ENCODE measurements at places on chromosomes 12 and 14.

DNA sequence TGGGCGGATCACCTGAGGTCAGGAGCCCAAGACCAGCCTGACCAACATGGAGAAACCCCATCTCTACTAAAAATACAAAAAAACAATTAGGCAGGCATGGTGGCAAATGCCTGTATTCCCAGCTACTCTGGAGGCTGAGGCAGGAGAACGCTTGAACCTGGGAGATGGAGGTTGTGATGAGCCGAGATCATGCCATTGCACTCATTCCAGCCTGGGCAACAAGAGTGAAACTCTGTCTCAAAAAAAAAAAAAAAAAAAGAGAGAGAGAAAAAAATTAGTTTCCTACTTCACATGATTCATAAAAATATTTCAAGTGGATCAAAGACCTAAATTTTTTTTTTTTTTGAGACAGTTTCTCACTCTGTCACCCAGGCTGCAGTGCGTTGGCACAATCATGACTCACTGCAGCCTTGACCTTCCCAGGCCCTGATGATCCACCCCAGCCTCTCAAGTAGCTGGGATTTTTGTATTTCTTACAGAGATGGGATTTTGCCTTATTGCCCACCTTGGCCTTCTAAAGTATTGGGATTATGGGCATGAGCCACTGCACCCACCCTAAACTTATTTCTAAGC, 24.9 kb downstream of the FCF1 start:
- peaks cover 39% of the 10 kb centered on the region for H3K36me3 ChIP-seq
- H3K4me1 ChIP-seq: no peaks in the 10 kb centered on the region
- H3K4me3 ChIP-seq: no peak overlapping the region

DNA sequence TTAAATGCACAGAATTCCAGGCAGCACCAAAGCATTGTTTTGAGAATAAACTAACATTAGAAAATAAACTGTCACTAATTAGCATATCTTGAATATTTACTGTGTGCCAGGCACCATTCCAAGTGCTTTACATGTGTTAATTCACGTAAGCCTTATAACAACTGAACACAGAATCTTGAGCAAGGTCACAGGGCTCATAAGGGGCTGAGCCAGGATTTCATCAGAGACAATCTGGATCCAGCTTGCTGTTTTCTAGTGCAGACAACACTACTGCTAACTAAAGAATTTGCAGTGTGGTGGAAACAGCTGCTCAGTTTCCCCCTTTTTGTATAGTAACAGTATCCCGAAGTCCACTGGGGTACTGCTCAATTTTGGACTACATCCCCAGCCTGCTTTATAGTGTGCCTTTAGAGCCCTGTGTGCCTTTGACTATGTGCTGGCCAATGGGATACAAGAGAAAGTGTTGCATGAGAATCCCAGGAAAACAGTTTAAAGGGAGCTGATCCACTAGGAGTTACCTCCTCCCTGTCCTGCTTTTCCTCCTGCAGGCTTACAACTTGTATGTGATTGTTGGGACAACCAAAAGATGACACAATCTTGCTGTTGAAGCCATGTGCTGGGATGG, 36.0 kb upstream of the RMST start:
- H3K4me3 ChIP-seq: no peak overlapping the region
- H3K27me3 ChIP-seq: peaks cover 10% of the 10 kb centered on the region
- DNase-seq: no peak
- H3K36me3 ChIP-seq: no peaks in the 10 kb centered on the region
- no peaks in the 10 kb centered on the region for H3K4me1 ChIP-seq
- no peak overlapping the region for H3K27ac ChIP-seq

DNA sequence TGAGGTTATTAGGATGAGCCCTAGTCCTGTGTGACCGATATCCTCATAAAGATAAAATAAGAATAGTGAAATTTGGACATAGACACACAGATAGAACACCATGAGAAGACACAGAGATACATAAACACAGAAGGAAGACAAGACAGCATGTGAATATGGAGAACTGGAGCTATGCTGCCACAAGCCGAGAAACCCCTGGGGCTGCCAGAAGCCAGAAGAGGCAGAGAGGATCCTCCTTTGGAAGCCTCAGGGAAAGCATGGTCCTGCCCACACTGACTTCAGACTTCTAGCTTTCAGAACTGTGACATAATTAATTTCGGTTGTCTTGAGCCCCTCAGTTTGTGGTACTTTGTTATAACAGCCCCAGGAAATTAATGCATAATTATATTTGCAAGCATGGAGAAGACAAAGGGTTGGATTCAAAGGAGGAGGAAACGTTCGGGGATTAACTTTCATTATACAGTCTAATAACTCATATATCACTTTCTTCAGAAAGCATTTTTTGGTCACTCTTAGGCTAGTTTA, 1501.8 kb upstream of the FLRT2 start:
- DNase-seq: no peak
- peaks cover 1% of the 10 kb centered on the region for H3K36me3 ChIP-seq
- H3K4me3 ChIP-seq: no peak overlapping the region
- no peak overlapping the region for H3K27ac ChIP-seq

- no peak overlapping the region for H3K27ac ChIP-seq
- no peak for DNase-seq
- no peaks in the 10 kb centered on the region for H3K36me3 ChIP-seq
- no peak overlapping the region for H3K4me3 ChIP-seq
- peaks cover 41% of the 10 kb centered on the region for H3K27me3 ChIP-seq
- no peaks in the 10 kb centered on the region for H3K4me1 ChIP-seq
These were observed 33.7 kb downstream of the CPM start for GRCh38 chr12:68899251-68899771.

GRCh38 chr12:112656141-112656540, 135.4 kb upstream of the RPH3A start:
- H3K36me3 ChIP-seq: no peaks in the 10 kb centered on the region
- H3K4me1 ChIP-seq: no peaks in the 10 kb centered on the region
- no peak for DNase-seq
- no peak overlapping the region for H3K4me3 ChIP-seq
- no peak overlapping the region for H3K27ac ChIP-seq

GRCh38 chr12:8449355-8449859, 6.4 kb upstream of the CLEC6A start:
- no peaks in the 10 kb centered on the region for H3K36me3 ChIP-seq
- H3K27me3 ChIP-seq: peaks cover 14% of the 10 kb centered on the region
- no peak overlapping the region for H3K4me3 ChIP-seq
- DNase-seq: no peak
- H3K4me1 ChIP-seq: no peaks in the 10 kb centered on the region

- no peaks in the 10 kb centered on the region for H3K27me3 ChIP-seq
- no peaks in the 10 kb centered on the region for H3K36me3 ChIP-seq
- DNase-seq: no peak
- H3K4me3 ChIP-seq: no peak overlapping the region
These were observed 397.4 kb downstream of the ADAMTS20 start for GRCh38 chr12:43154498-43155045.

- peaks cover 11% of the 10 kb centered on the region for H3K27me3 ChIP-seq
- H3K4me3 ChIP-seq: no peak overlapping the region
- no peaks in the 10 kb centered on the region for H3K4me1 ChIP-seq
- no peak for DNase-seq
- no peak overlapping the region for H3K27ac ChIP-seq
- no peaks in the 10 kb centered on the region for H3K36me3 ChIP-seq
These were observed 27.1 kb upstream of the COL2A1 start for GRCh38 chr12:48031135-48031960.

GRCh38 chr12:126196263-126196662, 1131.0 kb downstream of the AACS start:
- H3K4me3 ChIP-seq: no peak overlapping the region
- H3K36me3 ChIP-seq: no peaks in the 10 kb centered on the region
- H3K27me3 ChIP-seq: no peaks in the 10 kb centered on the region
- no peak overlapping the region for H3K27ac ChIP-seq
- DNase-seq: no peak

DNA sequence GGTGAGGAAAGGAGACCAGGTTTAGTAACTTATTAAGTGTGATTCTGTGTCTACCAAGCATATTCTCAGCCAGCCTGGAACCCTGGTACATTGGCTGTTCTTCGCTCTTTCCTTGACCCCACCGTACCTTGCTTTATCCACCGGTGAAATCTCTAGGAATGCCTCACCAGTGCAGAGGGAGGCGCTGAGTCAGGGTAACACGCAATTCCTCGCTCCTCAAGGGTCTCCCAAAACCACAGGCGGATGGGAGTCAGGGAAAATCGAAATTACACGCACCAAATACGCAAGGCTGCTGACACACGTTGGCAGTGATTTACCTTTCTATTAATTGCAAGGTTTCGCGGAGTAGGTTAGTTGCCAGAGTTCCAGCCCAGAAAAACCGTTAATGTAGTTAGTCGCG, 845 bp downstream of the L3HYPDH start:
- H3K4me3 ChIP-seq: peak overlapping the region; percentile 88
- H3K4me1 ChIP-seq: peaks cover 43% of the 10 kb centered on the region
- no peak for DNase-seq
- H3K27ac ChIP-seq: peak overlapping the region; percentile 41

DNA sequence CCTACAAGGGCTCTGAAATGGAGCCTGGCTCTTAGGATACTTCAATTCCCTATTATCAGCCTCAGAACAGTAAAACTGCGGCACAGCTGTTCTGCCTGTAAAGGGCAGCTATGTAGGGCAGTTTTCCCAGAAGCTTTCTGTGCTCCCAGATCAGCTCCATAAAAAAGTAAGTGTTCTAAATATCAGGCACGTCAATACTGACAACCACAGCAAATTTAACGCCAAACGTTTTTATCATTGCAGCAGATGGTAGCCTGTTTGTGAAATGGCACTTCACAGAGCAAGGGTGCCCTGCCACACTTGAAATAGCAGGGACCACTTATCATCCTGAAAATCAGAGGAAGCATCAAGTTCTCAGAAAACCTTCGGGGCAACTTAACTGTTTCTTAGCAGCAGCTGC, 54.8 kb upstream of the PTHLH start:
- no peaks in the 10 kb centered on the region for H3K4me1 ChIP-seq
- H3K27ac ChIP-seq: no peak overlapping the region
- no peaks in the 10 kb centered on the region for H3K36me3 ChIP-seq
- H3K4me3 ChIP-seq: no peak overlapping the region
- no peak for DNase-seq
- peaks cover 30% of the 10 kb centered on the region for H3K27me3 ChIP-seq

DNA sequence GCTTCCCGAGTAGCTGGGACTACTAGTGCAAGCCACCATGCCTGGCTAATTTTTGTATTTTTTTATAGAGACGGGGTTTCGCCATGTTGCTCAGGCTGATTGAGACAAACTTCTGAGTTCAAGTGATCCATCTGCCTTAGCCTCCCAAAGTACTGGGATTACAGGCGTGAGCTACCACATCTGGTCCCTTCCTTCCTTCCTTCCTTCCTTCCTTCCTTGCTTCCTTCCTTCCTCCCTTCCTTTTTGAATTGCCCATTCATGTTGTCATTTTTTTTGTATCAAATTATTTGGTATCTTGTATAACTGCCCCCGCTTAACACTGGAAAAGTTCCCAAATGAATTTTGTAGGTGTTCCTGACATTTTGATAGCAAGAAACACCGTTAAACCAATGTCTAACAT, 11.7 kb downstream of the RAD9B start:
- no peak overlapping the region for H3K27ac ChIP-seq
- H3K4me1 ChIP-seq: no peaks in the 10 kb centered on the region
- H3K36me3 ChIP-seq: no peaks in the 10 kb centered on the region
- no peak for DNase-seq
- no peak overlapping the region for H3K4me3 ChIP-seq

DNA sequence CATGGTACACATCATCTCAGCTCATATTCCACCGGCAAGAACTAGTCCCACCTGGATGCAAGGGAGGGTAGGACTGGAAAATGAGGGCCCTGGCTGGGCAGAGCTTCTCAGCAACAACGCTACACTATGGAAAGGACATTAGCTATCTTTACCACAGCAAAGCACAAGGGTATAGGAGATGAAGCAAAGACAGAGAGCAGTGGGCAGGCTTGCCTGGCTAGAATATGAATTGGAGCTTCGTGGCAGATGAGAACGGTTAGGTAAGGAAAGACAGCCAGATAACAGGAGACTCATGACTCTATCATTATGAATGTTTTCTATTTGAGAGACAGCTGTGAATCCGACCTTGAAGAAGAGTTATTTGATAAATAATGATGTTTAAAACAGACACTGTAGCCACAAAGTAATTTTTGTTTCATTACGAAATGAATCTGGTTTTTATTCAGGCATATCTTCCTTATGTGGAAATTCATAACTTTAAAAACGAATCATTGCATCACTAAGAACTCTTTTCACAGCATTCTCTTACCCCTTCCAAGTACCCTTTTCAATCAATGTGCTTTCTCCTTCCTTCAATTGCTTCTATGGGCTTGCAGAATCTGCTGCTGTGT, 59.1 kb upstream of the PCED1B start:
- peaks cover 53% of the 10 kb centered on the region for H3K27me3 ChIP-seq
- H3K4me1 ChIP-seq: no peaks in the 10 kb centered on the region
- H3K36me3 ChIP-seq: no peaks in the 10 kb centered on the region
- no peak overlapping the region for H3K27ac ChIP-seq

DNA sequence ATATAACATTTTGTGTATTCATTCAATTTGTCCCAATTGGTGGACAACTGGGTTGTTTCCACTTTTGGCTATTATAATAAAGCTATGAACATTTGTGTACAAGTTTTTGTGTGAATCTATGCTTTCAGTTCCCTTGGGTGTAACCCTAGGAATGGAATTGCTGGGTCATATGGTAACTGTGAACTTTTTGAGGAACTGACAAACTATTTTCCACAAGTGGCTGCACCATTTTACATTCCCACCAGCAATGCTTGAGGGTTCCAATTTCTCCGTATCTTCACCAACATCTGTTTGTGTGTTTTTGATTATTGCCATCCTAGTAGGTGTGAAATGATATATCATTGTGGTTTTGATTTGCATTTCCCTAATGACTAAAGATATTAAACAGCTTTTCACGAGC, 13.0 kb downstream of the LPCAT3 start:
- no peak for DNase-seq
- H3K27ac ChIP-seq: no peak overlapping the region
- H3K36me3 ChIP-seq: peaks cover 15% of the 10 kb centered on the region
- peaks cover 13% of the 10 kb centered on the region for H3K4me1 ChIP-seq
- no peak overlapping the region for H3K4me3 ChIP-seq

DNA sequence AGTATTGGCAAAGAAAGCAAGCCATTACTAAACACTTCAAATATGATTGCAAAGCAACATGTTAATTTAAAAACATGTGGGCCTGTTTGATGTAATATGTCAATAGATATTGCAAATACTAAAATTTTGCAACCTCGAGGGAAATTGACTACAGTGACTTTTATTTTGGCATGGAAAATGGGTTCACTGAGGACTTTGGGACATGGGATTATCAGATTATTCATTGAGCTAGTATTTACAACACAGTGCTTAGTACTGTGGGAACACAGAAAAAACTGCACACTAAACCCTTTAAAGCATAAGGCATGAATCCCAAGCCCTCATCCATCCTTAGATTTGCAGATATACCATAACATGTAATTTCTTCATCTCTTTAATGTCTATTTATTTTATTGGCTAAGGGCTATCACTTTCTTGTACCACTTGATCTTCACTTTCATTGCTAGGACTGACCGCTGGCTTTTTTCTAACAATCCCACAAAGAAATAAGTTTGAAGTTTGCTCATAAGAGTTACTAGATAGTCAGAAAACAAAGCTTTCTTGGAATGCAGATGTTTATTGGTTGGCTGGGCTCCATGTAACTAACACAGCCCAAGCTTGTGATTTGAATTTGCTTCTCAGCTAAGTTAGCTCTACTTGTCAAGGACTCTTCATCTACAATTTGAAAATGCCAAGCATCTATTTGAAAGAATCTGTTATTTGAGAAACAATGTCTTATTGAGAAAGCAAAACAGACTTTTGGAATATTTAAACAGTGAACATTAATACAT, 48.7 kb downstream of the PPFIBP1 start:
- DNase-seq: no peak
- no peak overlapping the region for H3K27ac ChIP-seq
- peaks cover 6% of the 10 kb centered on the region for H3K4me1 ChIP-seq
- H3K27me3 ChIP-seq: peaks cover 22% of the 10 kb centered on the region

- no peak for DNase-seq
- no peak overlapping the region for H3K4me3 ChIP-seq
- no peaks in the 10 kb centered on the region for H3K27me3 ChIP-seq
- H3K36me3 ChIP-seq: peaks cover 1% of the 10 kb centered on the region
- no peak overlapping the region for H3K27ac ChIP-seq
These were observed 209.0 kb upstream of the FBXO33 start for GRCh38 chr14:39641224-39641623.
